Inflammatory macrophage (primary cell): ENCODE measurements at places on chromosomes 7 and 10.

GRCh38 chr10:83352588-83352987, 786.7 kb upstream of the GHITM start:
- DNase-seq, result no peak

DNA sequence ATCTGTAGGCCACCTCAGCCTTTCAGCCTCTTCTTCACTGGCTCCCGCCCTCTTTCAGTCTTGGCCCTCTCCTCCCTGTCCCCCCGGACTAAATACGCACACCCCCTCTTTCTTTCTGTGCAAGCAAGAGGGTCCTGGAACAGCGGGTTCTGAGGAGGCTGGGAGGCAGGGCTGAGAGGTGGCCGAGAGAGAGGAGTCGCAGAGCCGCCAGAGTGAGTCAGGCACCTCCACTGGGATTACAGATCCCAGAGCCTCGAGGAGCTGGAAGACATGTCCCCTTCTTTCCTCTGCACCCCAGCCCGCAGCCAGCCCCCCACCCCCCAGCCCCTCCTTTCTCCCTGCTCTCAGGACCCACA, 182 bp downstream of the CCDC136 start:
- no peak for DNase-seq

DNA sequence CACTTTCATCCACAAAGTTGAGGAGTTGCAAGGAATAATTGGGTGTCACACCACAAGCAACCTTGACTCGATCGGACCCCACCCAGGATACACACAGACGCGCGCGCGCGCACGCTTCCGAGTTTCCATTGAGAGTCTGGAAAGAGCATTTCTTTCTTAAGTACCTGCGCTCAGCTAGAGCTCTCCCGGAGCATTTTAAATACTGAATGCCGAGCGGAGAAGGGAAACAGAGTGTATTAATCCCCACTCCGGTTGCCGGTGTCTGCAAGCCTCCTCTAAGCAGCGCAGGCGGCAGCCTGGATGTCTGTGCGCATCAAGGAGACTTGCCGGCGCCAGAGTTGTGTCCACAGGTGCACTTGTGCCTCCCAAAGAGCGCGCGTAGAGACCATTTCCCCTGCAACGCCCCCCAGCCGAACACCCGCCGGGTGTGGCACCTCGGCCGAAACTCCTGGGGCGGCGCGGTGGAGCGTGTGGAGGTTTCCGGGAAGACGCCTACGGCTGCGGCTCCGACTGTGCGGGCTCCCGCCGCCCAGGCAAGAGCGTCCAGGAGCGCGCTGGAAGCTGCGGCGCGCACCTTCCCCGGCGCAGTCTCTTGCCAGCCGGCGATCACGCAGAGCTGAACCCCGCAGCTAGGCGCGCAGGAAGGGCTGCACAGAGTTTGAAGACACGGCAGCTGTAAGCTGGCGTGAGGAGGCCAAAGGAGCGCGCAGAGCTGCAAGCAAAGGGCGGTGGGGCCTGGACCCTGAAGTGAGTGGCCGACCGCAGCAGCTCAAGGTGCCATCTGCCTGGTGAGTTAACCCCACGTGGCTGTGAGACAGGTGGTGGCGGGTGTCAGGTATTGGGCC, 1.1 kb upstream of the FEZF1 start:
- DNase-seq, result no peak

GRCh38 chr7:78169992-78170391, 371.4 kb downstream of the PHTF2 start:
- DNase-seq, result no peak

DNA sequence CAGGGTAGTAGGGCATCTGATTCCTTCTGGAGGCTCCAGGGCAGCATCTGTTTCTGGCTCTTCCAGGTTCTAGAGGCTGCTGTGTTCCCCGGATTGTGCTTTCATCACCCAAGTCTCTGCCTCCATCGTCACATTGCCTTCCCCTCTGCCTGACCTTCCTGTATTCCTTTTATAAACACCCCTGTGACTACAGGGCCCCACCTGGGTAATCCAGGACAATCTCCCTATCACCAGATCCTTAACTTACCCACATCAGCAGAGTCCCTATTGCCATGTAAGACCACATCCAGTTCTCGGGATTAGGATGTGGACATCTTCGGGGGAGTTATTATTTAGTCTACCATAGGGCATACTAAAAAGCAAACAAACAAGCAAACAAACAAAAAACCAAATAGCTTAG, 39.4 kb upstream of the AGR3 start:
- DNase-seq, result no peak

DNA sequence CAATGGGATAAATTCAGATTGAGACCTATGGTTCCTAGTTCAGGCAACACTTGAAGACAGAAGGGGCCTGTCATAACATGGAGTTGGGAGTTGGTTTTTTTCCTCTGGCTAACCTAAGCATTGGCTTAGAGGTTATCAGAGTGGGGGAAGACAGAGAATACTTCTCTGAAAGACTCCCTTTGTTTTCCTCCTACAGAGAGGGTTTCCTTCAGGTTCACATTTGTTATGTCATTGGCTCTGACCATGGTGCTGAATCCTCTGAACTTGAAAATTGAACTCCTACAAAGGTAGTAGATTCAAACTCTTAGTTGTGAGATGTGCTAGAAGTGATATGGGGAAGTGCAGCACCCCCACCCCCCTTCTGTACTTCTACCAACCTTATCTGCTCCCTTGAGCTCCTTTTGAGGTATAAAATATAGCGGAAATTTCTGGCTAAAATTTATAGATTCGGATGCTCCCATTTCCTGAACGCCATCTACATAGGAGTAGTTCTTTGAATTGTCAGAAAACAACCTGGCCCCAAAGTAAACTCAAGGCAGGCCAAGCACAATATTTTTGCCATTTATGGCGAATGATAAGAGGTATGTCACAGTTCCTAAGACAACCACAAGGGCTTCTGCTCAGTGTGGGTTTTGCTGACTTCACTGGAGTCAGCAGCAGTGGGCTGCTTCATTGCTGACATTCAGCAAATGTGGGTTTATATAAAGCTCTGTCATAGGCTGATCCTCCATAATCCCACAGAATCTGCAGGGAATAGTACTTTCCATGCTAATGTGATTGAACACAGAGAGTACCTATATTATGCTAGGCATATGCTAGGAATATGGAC, 131.6 kb upstream of the KLF14 start:
- DNase-seq, result no peak

DNA sequence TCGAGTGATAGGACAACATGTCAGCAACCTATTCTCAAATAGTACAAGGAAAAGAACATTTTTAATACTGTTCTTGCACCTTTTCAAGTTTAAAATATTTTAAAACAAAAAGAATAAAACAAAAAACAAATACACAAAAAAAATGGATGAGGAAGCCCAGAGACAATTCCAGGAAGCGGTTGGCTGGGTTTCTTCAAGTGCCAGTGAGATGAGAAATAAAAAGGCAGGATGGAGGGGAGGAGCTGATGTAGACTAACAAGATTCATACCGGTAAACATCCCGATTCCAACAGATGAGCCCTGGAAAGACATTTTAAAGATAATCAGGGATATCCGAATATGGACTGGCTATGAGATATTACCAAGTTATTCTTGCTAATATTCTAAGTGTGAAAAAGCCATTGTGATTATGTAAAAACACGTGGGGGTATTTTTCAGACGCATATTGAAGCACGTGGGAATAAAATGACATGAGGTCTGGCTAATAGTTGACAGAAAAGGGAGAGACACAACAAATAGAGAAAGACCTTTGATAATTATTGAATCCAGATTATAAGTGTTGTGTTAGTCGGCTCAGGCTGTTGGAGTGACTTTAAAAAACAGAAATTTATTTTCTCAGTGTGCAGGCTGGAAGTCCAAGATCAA, 101.3 kb upstream of the LRRC4 start:
- DNase-seq, result no peak

- DNase-seq, result no peak
Observed at GRCh38 chr10:133180965-133181639, 21.1 kb downstream of the KNDC1 start.

- no peak for DNase-seq
Observed at GRCh38 chr10:89668386-89669071, 23.5 kb upstream of the PANK1 start.

DNA sequence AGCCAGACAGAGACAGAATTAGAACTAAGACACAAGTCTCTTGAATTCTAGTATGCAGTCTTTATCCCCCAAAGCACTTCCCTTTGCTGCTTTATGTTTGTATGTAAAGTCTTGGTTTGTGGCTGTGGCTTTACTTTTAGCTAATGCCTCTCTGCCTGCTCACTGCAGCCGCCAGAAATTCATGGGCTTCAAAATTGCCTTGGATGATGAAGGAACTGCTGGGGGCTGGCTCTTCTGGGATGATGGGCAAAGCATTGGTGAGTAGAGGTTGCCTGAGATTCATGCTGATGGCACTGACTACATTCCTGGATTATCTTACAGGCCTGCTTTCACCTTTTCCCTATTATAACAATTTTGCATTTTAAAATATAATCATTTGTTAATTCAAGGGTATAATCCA, 10.9 kb upstream of the MGAM2 start:
- no peak for DNase-seq

- no peak for DNase-seq
Observed at GRCh38 chr7:26609082-26609481, 255.3 kb downstream of the SKAP2 start.

DNA sequence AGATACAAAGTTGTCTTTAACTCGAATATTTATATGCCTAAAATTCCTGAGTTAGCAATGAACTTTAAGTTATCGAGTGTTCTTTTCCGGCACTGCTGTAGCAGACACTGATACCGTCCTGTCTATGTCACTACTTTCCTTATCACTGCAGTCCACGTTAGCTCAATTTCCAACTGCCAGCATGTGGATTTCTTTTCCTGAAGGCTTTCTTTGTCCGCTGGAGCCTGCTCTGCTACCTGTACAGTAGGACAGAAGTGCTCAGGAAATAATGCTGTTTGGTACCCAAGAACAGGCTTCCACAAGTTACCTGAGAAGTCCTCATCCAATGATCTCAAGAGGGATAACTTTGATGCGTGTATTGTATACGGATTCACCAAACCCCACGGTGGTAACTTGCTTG, 329.4 kb downstream of the NXPH1 start:
- no peak for DNase-seq

GRCh38 chr10:3398825-3399646, 226.5 kb upstream of the PITRM1 start:
- DNase-seq, result no peak

- DNase-seq, result no peak
Observed at GRCh38 chr7:51126813-51127617, 189.6 kb downstream of the COBL start.

GRCh38 chr7:47672977-47673381, 91.1 kb upstream of the TNS3 start:
- no peak for DNase-seq

DNA sequence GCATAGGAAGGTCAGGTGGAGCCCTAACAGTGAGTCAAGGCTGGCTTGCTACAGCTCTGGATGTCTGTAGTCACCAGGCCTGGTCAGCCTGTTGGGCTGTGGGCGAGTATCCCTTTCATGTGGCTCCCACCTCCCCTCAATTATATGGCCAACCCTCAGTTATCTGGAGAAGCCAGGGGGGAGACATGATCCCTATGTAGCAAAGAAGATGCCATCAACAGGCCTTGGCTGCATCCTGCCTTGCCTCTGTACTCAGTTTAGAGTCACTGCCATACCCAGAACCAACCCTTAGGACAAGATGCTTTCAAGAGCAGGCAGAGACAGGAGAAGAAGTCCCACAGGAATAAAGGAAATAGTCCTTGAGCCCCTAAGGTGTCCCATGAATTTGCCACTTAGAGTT, 763.9 kb downstream of the GRID1 start:
- no peak for DNase-seq

DNA sequence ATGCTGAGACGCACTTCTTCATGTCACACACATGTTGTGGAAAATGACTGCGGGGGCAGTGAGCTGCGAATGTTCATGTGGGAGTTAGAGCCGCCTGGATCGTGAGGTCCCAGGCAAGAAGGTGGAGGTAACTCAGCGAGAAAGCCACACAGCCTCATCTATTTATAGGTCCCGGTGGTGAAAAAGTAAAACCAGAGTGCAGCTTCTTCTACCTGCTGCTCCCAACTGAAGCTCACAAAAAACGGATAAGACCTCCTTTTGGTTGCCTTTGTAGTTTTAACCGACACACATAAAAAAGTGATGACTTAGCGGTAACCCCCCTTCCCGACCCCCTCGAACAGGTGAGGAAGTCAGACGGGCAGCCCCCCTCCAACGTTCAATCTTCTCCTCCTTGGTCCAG, 276.9 kb downstream of the GATA3 start:
- no peak for DNase-seq

GRCh38 chr10:33419311-33419710, 84.8 kb upstream of the NRP1 start:
- DNase-seq, result peak; percentile 9

- no peak for DNase-seq
Observed at GRCh38 chr10:132900211-132900756, 42.1 kb downstream of the CFAP46 start.
